ENCODE measurements at places on chromosomes 11 and 22. TPM values are rescaled to one million over a fixed set of nuclear protein-coding genes. Genes with fewer than 3 reads are reported as not detected.

GRCh38 chr11:70662691-70663098 is 264.4 kb downstream of the CTTN start:
- DNase-seq: no peak

DNA sequence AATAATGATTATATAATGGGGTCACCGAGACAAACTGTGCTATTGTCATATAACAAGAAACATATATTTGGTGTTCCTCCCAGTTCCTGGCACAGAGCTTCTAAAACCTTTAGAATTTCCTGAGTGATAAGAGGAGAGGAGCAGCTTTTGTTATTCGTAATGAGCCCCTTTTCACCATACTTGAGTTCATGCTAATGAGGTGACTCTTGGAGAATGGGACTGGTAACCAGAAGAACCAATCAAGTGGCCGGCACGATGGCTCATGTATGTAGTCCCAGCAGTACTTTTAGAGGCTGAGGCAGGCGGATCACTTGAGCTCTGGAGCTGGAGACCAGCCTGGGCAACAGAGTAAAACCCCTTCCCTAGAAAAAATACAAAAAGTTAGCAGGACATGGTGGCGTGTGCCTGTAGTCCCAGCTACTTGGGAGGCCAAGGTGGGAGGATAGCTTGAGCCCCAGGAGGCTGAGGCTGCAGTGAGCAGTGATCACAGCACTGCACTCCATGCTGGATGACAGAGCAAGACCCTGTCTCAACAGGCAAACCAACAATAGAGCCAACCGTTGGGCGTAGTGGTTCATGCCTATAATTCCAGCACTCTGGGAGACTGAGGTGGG is 62.7 kb upstream of the FTH1 start:
- no peak for DNase-seq

- peak; percentile 48 for DNase-seq
These were observed 630 bp downstream of the UBASH3B start for GRCh38 chr11:122656073-122656630.

DNA sequence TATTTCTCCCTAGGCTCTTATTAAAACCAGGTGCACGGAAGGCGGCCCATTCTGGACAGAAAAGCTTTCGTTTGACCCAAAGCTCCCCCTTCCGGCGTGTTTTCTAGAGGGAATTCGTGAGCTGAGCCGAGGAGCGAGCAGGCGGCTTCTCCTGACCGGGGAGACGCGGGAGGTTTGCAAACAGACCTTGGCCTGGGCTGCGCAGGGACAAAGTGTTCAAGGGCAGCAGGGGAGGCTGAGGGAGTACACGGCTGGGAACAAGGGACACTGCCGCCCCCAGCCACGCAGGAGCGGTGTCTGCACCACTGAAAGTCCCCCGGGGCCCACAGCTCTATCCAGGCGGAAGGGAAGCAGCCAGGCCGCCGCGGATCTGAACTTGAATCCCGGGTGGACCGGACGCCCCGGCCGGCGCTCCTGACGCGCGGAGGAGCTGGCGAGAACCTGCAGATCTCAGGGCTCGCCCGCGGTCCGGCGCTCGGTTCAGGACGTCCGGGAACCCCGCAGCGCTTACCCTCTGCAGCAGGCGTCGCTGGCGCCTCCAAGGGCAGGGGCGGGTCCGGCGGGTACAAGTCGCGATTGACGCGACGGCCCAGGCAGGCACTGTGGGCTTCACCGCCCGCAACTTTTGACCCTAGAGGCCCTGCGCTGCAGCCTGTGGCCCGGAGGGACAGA is 101.9 kb downstream of the WT1 start:
- no peak for DNase-seq

GRCh38 chr11:2555891-2556290 is 111.1 kb downstream of the KCNQ1 start:
- DNase-seq: no peak

DNA sequence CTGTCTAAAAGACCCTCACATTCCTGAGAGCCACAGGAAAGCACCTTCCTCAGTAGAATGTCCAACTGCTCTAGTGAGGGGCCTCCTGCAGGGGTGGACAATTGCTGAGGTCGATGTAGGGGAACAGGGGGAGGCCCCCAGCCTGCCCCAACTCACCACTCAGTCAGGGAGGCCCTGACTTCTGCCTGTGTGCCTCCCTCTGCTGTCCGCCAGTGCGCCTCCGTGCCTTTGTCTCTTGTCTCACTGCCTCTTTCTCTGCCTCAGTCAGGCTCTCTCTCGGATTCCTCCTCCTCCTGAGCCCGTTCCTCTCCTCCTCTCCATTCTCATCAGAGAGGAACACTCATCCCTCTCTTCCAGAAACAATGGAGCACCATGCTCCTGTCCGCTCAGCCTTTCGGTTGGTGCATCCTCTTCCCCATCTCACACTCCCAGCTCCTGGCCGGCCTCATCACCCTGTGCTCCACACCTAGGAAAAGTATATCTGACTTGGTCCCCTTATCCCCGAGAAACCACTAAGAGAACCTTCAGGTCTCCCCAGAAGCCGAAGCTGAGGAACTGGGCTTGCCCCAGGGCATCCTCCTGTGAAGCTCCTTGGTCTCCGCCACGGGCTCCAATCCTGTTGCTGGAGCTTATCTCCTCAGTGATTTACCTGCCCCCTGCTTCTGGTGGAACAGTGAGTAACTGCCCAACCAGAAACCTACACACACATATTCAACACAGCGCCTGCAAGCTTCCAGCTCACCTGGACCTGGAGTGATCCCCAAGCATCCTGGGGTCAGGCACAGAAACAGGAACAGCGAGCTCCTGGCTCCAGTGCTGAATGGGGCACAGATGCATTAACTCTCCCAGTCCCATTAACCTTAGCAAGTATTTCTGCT is 2.3 kb downstream of the B3GAT1 start:
- no peak for DNase-seq

DNA sequence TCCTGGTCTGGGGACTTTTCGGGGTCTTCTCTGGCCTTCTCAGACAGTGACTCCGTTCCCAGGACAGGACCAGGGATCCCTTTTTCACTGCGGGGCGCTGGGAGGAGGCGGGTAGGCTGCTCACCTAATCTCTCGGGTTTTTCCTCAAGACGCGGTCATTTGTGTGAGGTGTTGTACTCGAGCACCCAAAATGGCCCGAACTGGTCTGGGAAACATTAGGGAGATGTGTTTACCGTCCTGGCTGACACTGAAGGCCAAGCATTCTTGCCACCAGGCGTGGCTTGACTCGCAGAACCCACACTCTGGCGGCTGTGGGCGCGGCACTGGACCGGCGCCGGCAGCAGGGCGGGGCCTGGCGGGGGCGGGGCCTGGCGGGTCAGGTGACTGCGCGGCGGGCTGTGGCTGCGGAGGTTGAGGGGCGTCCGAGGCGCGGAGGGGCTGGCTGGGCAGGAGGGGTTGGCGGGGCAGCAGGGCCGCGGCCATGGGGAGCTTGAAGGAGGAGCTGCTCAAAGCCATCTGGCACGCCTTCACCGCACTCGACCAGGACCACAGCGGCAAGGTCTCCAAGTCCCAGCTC is at the start of gene SWAP70:
TSS of gene SWAP70 (plus strand) at position 379 of the 577 bp plus-strand sequence. CDS start at position 482, 103 bp downstream.
- peak; percentile 71 for DNase-seq

DNA sequence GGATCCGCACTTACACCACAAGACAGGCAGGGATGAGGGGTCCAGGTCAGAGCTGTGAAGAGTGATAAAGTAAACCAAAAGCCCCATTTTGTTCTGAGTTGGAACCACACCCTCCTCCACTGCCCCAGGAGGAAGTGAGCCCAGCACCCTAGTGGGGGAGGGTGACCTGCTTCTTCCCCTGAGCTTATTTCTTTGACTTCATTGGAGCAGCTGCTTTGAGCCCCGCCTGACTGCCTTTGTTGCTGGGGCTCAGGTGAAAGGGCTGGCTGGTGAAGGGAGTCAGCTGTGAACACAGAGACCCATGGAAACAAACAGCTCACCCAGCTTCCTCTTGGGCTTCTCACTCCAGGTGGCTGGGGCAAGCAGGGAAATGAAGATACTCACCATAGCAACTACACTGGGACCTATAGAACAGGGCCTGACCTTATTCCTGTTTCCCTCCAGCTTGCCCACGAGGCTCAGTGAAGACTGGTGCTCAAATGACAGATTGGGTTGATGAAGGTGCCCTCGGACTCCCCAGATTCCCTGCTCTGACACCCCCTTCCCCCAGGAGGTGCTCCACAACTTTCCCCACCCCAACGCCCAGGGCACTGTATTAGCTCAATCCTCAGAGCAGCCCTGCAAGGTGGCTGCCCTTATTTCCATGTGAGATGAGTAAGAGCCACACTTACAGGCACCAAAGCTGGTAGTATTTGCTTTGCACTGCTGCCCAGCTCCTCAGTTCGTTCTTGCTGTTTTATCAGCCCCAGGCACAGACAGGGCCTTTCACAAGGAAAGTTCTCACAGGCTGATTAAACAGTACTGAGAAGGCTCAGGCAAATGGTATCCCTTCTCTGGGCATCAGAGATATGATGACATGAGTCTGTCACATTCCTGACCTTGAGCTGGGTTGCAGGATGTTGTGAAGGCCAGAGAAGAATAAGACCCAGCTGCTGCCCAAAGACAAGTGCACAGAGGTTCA is 2.4 kb downstream of the UCP2 start:
- DNase-seq: peak; percentile 65

DNA sequence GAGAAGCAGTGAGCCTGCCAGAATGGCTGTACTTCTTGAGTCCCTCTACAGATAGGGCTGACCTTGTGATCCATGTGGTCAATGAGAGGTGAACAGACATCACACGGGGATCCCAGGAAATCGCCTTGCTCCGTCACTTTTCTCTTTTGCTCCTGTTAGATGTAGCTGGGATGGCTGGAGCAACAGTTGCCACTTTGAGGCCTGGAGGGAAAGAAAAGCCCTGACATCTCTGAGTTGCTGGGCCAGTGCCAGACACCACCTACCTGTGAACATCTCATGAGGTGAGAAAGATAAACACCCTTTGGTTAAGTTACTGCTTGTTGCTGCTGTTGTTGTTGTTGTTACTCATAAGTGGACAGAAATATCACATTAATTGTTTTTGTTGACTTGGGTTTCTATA is 840.3 kb downstream of the TBC1D22A start:
- no peak for DNase-seq

GRCh38 chr11:72776117-72776843 is 17.6 kb downstream of the STARD10 start:
- no peak for DNase-seq

- DNase-seq: no peak
These were observed 10.6 kb upstream of the CCDC83 start for GRCh38 chr11:85844439-85845123.

- DNase-seq: no peak
These were observed 621.2 kb downstream of the METTL15 start for GRCh38 chr11:28729339-28729738.

GRCh38 chr11:111059726-111060125 is 185.8 kb upstream of the POU2AF2 start:
- no peak for DNase-seq

GRCh38 chr11:118715245-118715831 is 35.9 kb upstream of the TREH start:
- no peak for DNase-seq

- peak; percentile 66 for DNase-seq
These were observed 670 bp downstream of the NEFH start for GRCh38 chr22:29480512-29481264.

DNA sequence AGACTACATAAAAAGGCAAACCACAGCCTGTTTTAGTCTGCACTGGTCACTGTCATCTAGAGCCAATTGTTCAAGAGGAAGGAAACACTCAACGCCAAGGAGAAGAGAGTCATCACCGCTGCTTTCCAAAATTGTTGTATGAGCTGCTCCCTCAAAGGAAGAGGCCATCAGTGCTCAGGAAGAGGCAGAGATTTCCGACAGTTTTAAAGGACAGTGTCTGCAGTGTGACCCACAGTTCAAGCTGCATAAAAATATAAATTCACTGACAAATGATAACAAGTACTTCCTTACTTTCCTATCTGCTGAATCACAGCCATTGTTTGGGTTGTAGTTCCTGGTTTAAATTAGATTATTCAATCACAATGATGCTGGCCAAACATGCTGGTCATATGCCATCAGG is 16.4 kb downstream of the PRCP start:
- DNase-seq: peak; percentile 23

GRCh38 chr11:134289789-134290188 is 13.6 kb downstream of the GLB1L3 start:
- DNase-seq: no peak

- DNase-seq: peak; percentile 91
These were observed 3.3 kb upstream of the JAML start for GRCh38 chr11:118227865-118228785.

- DNase-seq: no peak
These were observed 110.9 kb upstream of the GRK3 start for GRCh38 chr22:25453557-25453956.

DNA sequence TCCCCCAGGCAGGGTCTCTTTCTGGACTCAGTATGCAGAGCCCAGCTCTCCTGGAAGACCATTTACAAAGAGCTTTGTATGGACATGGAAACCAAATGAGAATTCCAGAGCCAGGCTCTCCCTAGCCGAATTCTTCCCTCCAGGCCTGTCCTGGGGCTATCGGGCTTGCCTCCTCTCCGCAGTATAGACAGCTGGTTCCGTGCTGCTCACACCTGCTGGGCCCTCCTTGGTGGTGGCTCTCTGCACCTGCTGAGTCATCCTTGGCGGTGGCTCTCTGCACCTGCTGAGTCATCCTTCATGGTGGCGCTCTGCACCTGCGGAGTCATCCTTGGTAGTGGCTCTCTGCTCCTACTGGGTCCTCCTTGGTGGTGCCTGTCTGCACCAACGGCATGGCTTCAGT is 743.5 kb downstream of the BRD1 start:
- no peak for DNase-seq

The PGR gene
- not detected for polyA plus RNA-seq

The MYBPC3 gene
- polyA plus RNA-seq: 0.03 TPM

The ROBO4 gene
- polyA plus RNA-seq: 0.19 TPM

The TAF10 gene
- polyA plus RNA-seq: 156 TPM

The FAT3 gene
- polyA plus RNA-seq: not detected

The NRGN gene
- polyA plus RNA-seq: 19.2 TPM

The BDNF gene
- not detected for polyA plus RNA-seq

The MUC15 gene
- polyA plus RNA-seq: not detected

The SCARF2 gene
- polyA plus RNA-seq: 0.12 TPM
